ENCODE measurements at places on chromosomes 7 and 10.

- no peak for DNase-seq
Measured at GRCh38 chr10:11918384-11918783, 95.2 kb downstream of the PROSER2 start.

- DNase-seq: no peak
Measured at GRCh38 chr7:137734221-137734620, 112.6 kb downstream of the DGKI start.

- peak; percentile 34 for DNase-seq
Measured at GRCh38 chr7:62361-63116, 129.8 kb upstream of the FAM20C start.

GRCh38 chr10:73366381-73367298 is 8.0 kb upstream of the CFAP70 start:
- DNase-seq: no peak

DNA sequence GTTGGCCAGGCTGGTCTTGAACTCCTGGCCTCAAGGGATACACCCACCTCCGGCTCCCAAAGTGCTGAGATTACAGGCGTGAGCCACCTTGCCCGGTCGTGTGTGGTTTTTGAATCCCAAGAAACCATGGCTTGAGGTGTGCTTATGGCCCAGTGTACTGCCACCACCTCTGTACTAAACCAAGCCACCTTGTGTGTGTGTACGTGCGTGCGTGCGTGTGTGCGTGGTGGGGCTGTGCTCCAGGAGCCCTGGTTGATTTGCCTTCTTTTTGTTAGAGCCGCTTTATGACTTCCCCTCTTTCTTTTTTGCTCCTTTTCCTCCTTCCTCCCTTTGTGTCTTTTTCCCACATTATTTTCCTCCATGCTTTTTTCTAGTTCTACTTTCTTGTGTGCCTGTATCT is 121.4 kb downstream of the CAMK1D start:
- no peak for DNase-seq

DNA sequence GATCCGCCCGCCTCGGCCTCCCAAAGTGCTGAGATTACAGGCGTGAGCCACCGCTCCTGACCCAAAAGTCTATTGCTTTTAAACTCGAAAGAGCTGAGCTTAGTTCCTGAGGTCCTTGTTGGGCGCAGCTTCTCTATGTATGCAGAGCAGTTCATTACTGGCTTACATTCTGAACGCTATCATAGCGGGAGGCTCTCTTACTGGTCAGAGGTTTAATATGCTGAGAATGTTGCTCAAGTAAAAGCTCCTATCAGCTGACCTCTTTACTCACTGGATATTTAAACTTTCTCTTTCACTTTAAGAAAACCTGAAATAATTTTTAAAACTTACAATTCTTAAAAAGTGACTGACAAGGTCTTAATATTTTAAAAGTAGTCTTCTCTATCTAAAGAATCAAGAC is 160.8 kb upstream of the WNT16 start:
- no peak for DNase-seq

DNA sequence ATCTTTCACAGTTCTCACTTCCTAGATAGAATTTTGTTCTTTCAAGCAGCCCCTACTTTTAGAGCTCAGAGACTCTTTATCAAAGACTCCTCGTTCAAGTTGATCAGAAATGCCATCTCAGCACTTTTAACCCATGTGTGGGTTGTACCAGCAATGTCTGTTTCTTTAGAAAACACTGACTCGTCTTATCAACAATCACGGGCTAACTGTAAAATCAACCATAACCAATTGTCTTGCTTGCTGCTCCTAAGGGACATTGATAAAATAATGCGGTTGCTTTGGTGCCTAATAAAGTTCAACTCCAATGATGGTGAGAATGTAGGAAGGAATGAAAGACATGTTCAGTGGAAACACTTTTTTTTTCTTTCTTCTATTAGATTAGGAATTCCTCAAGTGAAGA is 12.9 kb upstream of the CDK6 start:
- no peak for DNase-seq
